ENCODE measurements at places on chromosomes 2 and 18.

GRCh38 chr2:210392469-210392881 is 77.5 kb upstream of the MYL1 start:
- DNase-seq, result no peak

DNA sequence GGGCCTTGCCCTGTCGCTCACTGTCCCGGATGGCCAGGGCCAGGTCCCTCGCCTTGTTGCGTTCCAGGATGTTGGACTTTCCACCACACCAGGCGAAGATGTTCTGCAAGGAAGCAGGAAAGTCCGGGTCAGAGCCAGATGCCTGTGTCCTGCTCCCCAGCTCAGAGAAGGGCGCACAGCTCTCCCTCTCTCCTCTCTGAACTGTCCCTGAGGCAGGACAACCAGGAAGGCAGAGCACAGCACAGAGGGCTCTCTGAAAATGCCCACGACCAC is 11.0 kb downstream of the CAPG start:
- DNase-seq, result no peak

GRCh38 chr18:48702346-48703027 is 163.7 kb downstream of the CTIF start:
- no peak for DNase-seq

DNA sequence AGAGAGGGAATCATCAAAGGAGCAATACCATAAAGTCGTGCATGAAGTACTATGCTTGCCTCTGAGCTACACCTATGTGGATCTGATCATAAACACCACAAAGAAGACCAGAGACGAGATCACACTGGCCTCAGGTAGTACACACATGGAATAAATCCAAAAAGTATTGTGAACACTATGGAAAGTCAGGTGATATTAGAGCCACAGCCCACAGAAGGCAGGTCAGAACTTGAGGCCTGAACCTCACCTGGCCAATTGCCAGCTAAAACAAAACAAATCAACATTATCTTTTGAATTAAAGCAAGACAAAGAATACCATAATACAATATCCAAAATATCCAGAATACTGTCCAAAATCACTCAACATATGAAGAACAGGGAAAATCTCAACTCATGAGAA is 371.1 kb downstream of the NCKAP5 start:
- DNase-seq, result no peak

DNA sequence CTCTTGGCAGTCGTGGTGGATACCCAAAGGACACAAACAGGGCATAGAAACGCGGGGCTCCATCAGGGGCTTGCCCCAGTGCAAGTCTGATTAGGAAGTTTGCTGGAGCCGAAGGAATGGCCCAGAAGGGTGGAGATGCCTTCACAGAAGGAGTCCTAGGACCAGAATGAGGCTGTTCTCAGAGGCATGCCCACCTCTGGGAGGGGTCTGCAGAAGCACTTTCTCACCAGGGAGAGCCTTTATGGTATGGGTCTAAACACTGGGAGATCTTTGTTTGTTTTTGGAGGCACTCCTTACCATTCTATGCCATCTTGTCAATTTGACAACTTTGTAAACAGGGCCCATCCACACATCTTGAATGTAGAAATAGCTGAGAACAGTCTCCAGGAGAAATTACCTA is 75.0 kb downstream of the CRIM1 start:
- no peak for DNase-seq

DNA sequence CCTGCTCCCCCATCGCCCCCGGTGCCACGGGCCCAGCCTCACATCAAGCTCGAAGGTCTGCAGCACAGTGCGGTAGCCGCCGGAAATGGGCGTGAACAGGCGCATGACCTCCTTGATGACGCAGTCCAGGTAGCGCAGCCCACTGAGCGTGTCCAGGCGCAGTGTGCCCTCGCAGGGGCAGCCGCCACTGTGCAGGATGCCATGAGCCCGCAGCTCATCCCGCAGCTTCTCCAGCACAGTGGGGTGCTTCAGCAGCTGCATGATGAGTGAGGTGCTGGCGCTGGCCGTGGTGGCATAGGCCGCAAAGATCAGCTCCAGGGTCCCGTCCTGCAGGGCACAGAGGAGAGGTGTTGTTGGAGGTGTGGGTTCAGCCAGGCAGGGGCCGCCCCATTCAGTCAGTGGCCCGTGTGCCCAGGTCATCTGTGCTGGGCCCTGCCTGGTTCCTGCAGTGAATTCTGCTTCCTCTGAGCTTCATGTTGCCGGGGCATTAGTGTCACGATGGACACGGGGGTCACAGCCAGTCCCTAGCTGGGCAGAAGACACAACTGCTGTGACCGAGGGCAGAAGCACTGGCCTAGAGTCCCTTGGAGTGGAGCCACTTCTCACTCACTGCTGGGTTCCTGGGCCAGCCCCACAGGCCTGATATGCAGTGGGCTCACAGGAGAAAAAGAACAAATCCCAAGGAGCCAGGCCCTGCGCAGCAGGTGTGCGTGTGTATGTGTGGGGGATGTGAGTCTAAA is 14.5 kb downstream of the CYP26B1 start:
- no peak for DNase-seq

DNA sequence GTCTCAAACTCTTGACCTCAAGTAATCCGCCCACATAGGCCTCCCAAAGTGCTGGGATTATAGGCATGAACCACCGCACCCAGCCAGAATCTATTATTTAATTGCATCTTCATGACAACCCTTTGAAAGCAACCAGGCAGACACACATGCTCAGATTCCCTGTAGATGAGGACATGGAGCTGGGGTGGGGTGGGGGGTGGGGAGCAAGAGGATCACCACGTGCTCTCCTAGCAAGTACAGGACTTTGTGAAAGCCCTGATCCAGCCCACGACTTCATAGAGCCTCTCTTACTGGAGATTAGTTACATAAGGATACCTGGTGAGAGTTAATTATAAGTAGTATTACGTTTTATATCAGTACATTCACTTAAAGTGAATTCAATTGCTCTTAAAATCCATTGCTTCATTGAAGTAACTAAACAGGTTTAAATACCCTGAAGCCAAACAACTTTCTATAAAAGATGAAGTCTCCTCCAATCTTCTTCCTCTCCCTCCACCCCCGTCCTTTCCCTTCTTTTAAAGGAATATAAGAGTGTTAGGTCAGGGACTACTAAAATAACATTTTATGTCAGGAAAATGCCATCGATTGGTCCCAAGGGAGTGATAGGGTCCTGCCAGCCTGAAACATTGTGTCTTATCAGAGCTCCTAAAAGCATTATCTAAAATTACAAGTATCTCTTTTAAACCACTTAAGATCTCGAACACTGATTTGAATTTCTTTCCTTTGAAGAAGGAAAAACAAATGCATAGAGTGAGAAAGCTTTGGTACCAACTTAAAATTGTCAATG is 123.9 kb downstream of the EPHA4 start:
- no peak for DNase-seq

- DNase-seq, result no peak
These were observed 964 bp upstream of the GALNT3 start for GRCh38 chr2:165795011-165795410.

DNA sequence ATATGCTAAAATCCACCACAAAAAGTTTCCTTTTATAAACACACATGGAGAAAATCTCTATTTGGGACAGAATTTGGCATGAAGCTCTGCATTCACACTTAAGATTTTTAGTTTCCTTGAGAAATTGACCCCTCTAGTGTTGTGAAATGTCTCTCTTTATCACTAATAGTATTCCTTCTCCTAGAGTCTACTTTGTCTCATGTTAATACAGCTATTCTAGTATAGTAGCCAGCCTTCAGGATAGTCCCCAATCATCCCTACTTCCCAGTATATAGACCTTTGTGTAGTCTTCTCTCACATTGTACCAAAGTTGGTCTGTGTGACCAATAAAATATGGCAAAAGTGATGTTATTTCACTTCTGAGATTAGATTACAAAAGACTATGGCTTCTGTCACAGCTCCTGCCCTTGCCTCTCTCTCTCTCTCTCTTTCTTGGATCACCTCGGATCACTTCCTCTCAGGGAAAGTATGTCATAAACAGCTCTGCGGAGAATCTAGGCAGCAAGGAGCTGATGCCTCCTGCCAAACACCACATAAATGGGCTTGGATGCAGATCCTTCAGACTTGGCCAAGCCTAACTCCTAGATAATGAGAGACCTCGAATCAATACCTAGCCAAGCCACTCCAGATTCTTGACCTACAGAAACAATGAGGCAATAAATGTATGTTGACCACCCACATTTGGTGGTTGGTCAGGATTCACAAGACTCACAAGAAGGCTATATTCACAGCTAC is 59.7 kb upstream of the NABP1 start:
- no peak for DNase-seq

GRCh38 chr18:25062720-25063119 is 289.2 kb downstream of the ZNF521 start:
- no peak for DNase-seq

- DNase-seq, result no peak
These were observed 74.7 kb downstream of the KIAA2012 start for GRCh38 chr2:202147775-202148174.

DNA sequence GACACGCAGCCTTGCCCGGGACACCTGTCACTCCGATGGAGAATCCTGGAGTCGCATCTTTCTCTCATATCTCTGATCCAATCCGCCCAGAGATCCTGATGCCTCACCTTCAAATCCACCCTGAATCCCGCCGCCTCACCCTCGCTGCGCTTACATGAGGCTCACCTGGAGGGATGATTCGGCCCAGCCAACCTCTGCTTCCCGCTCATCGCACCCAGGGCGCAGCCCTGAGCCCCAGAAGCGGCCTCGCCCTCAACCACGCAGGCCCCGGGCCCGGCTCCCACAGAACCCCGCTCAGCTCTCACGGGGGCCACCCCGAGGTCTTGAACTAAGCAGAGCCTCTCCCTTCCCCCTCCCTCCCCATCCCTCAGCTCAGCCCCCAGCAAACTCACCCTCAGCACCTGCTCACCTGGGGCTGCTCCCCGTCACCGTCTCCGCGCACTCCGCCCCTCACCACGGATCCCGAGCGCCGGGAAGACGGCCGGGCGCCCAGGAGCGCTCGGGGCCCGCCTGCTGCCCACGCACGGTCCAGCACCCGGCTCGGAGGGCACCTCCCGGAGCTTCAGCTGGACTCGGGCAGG is 160.0 kb downstream of the NDUFA10 start:
- no peak for DNase-seq

DNA sequence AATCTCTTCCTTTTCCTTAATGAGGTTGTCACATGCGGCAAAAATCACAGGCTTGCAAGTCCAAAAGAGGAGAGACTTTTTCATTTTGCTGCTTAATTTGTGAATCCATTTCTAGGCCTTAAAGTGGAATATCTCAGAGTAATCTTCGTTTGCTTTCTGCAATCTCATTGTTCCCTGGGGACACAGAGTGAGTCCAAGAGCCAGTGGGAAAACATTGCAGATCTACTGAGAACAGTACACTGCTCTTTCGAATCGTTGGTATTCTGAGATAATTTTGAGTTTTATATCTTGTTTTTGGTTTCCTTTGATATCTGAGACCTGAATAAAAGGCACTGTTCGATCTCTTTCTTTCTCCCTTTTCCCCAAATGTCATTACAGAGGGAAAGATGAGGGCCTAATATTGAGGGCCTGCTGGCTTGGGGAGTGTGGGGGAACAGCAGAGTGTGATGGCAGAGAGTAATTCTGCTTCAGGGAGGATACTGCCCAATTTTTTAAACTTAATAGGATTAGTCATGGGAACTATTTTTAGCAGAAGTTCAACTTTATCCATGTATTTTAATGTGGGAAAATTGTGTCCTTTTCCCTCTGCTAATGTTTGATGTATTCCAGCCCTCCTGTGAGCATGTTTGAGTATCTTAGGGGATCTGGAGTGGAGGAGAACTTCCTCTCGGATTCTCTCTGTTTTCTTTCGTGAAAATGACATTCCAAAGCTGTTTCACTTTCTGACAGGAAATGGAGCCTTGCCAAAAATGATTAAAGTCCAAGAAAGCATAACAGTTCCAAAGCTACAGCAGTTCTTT is 418.2 kb upstream of the ZEB2 start:
- no peak for DNase-seq

- peak; percentile 82 for DNase-seq
These were observed 10.4 kb upstream of the FAM228A start for GRCh38 chr2:24164416-24164973.

DNA sequence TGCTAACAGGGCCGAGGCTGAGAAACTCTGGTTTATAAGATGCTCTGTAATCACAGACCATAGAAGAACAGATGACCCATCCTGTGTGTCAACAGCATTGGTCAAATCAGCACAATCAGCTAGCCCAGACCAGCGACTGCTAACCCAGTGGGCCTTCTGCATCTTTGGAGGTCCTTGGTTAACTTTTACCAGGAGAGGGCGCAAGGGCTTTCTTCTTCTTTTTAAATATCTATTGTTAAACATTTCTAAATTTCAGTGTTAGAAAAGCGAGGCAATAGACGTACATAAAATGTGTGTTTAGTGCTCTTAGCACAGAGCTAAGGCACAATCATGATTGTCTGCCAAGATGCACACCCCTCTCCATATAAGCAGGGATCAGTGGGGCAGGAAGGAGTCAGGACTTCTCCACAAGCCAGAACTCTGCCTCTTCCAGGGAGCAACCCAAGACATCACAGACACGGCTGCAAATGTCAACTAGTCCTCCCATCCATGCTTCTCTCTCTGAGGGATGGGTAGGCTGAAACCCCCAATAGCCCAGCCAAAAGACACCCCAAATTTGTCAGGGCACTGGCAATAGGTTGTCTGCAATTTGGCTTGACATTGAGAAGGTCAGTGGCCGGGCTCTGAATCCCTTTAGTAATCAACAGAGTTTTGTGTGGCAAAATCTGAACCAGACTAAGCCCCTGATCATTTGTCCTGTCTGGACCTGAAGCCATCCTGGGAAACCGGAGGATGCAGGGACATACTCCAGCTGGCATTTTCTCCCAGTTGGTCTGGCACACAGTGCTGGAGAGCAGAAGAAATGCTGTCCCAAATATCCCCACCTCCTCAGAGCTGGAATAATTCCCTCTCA is 188.2 kb downstream of the BCL2 start:
- no peak for DNase-seq

DNA sequence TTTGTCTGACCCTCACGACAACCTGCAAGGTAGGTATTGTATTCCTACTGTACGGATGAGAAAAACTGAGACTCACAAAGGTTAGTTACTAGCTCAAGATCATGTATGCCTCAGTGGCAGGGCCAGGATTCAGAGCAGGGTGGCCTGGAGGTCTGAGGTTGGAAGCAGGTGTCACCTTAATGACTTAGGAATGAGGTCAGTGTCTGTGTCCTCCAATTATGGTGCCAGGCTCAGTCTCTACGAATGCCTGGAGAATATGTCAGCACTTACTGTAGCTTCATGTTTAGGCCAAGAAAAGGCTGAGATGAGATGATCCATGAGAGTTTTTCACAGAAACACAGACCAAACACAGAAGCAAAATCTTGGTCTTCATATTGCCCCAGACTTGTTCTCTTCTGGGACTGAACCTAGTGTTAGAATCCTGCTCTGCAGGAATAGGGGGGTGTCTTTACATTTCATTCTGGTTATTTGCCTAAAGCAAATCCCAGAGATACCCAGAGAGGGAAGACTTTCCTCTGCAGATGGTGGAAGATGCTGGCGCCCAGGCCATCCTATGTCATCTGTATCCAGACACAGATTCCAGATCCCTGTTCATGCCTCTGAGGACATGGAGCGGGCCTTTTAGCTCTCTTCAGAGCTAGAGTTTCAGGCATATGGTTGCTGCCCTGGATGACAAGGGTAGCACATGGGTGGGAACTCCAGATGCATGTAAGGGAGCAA is 16.3 kb upstream of the RAB10 start:
- DNase-seq, result no peak

GRCh38 chr18:24015639-24016631 is 1.4 kb downstream of the TTC39C start:
- DNase-seq, result no peak
